ENCODE measurements at places on chromosomes 11 and 22. TPM values are rescaled to one million over a fixed set of nuclear protein-coding genes. Genes with fewer than 3 reads are reported as not detected.
A peak's percentile ranks its signal among the peaks of the same experiment; 100 is the strongest.

- no peak for DNase-seq
Observed at GRCh38 chr11:43579171-43579918, 101.2 kb upstream of the HSD17B12 start.

DNA sequence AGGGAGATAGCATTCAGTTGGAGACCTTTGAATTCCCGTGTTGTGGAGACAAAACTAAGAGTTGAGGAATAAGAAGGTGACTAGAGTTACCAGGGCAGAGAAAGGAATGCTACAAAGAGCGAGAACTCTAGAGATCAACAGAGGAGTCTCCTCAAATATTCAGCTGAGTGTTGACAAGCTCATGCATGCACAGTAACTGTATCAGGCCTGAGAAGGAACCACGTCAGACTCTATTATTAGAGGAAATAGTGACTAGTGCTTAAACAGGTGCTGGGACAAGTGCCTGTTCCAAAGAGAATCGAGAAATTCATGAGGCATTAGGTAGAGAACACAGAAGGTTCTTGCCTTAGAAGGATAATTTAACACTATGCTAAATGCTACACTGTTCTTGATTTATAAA, 333.8 kb upstream of the CHORDC1 start:
- DNase-seq: no peak

DNA sequence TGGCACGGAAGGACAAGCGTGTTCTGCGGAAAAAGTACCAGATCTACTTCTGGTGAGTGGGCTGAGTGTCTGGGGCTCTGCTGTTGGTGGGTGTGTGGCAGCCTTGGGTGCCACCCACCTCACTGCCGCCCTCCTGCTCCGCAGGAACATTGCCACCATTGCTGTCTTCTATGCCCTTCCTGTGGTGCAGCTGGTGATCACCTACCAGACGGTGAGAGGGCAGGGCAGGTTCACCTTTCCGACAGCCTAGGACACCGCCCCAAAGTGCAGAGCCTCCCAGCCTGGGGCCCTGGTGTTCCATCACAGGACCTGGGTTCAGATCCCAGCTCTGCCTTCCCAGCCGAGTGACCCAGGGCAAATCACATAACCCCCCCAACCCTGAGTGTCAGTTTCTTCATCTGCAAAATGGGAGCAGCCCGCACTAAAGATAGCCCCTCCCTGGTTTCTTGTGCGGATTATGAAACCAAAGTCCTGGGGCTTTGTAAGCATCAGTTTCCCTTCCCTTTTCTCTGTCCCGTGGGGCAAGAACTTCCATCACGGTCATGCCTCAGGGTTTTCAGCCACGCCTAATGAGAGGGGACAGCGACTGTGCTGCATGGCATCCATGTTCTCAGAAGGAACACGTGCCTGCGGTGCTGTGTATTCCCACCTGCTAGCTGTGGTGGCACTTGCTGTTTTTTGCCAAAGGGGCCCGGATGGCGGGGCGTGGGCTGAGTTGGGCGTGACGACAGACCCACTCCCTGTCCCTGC, 9.8 kb upstream of the TAGLN start:
- DNase-seq: peak; percentile 76

DNA sequence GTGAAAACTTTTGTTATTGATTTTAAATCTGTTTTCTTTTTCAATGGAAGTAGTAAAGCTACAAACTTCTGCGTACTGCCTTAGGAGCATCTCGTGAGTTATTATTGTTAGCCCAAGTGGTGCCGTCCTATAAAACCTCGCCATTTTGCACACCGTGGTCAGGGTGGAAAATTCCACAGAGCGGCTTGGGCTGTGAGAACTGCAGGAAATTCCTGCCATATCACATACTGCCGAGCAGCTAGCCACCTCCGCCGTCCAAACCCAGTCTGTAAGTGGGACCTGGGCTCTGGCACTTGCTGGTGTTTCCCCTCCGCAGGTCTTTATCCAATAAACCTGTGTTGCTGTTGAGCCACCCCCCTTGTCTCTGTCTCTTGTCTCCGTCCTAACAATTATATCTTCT, 88.0 kb upstream of the POU2AF2 start:
- no peak for DNase-seq

DNA sequence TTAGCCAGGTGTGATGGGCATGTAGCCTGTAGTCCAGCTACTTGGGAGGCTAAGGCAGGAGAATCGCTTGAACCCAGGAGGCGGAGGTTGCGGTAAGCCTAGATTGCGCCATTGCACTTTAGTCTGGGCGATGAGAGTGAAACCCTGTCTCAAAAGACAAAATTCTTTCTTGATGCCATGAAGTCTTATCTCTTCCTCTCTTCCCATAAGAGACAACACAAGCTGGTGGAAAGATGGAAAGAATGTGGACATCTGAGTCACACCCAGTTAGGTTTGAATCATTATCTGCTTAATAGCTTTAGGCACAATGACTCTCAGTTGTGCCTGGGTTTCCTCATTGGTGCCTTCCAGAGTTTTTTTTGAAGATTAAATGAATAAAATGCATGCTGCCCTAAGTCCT, 35.3 kb downstream of the KREMEN1 start:
- DNase-seq: no peak

DNA sequence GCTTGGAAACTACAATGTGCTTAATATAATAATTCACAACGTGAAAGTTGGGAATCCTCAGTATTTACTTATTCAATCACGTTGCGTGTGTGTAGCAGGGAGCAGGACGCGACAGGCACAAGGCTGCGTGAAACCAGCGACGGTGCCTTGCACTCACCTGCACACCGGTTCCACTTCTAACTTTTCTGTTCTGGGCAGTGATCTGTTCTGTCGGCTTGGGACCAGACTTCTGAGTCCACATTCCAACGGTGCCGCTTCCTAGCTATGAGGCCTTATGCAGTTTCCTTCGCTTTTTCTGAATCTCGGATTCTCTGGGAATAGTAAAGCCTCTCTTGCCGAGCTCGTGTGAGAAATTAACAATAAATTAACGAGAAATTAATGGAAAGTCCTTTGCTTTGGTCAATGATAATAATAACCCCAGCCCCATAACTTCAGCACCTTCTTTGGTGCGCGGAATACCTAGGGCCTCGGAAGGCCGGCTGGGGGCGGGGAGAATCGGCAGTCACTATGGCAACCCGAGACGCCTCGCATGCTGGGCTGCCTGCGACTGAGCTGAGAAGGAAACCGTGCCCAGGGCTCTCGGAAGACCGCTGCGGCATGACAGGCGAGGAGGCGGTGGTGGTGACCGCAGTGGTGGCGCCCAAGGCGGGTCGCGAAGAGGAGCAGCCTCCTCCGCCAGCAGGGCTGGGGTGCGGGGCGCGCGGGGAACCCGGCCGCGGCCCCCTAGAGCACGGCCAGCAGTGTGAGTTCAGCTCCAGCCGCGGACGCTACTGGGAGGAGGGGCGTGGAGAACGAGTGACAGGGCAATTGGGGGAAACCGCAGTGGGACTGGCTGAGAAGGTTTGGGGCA, at the start of gene C11orf97:
TSS of gene C11orf97 (plus strand) at position 530 of the 850 bp plus-strand sequence. CDS start at position 598, 68 bp downstream.
- peak; percentile 72 for DNase-seq

DNA sequence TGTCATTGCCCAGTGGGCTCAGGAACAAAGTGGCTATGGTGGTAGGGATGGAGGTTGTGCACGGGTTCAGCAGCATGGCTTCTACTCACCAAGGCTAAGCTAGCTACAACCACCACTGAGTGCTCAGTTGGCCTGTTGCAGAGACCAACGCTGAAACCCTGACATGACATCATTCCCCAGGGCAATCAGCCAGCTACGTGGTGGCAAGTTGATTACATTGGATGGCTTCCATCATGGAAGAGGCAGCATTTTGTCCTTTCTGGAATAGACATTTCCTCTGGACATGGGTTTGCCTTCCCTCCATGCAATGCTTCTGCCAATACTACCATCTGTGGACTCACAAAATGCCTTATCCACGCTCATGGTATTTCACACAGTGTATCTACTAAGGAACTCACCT, 634.3 kb downstream of the OPCML start:
- no peak for DNase-seq

GRCh38 chr11:118437208-118438125, 1.2 kb downstream of the KMT2A start:
- DNase-seq: peak; percentile 80

DNA sequence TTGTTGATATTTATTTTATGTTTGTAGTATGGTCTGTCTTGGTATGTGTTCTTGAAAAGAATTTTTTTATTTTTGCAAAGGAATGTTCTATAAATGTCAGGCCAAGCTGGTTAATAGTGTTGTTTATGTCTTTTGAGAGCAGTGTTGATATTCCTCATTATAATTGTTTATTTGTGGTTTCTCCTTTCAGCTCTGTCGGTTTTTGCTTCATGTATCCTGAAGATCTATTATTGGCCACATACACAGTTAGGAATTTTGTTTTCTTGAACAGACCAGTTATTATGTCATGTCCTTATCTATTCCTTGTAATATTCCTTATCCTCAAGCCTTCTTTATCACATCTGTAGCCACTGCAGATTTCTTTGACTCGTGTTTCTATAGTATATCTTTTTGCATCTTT, 56.5 kb downstream of the PDHX start:
- DNase-seq: no peak

GRCh38 chr11:8593935-8594909, at the start of gene STK33:
STK33 (minus strand) TSS chr11:8594228; CDS start chr11:8474905, 119,323 bp downstream.
- peak; percentile 71 for DNase-seq

GRCh38 chr11:106986261-106986660, 32.0 kb downstream of the GUCY1A2 start:
- no peak for DNase-seq

GRCh38 chr22:41351011-41351410, 30.7 kb upstream of the TEF start:
- no peak for DNase-seq

GRCh38 chr22:46636221-46637002, 16.2 kb downstream of the GRAMD4 start:
- DNase-seq: no peak

GRCh38 chr11:35796562-35796961, 134.0 kb downstream of the TRIM44 start:
- no peak for DNase-seq

- DNase-seq: no peak
Observed at GRCh38 chr11:64643920-64644646, 53.1 kb downstream of the SLC22A12 start.

- DNase-seq: no peak
Observed at GRCh38 chr11:76209375-76209972, 3.2 kb upstream of the WNT11 start.

GRCh38 chr11:111906680-111907079, 4.9 kb downstream of the CRYAB start:
- DNase-seq: no peak

DNA sequence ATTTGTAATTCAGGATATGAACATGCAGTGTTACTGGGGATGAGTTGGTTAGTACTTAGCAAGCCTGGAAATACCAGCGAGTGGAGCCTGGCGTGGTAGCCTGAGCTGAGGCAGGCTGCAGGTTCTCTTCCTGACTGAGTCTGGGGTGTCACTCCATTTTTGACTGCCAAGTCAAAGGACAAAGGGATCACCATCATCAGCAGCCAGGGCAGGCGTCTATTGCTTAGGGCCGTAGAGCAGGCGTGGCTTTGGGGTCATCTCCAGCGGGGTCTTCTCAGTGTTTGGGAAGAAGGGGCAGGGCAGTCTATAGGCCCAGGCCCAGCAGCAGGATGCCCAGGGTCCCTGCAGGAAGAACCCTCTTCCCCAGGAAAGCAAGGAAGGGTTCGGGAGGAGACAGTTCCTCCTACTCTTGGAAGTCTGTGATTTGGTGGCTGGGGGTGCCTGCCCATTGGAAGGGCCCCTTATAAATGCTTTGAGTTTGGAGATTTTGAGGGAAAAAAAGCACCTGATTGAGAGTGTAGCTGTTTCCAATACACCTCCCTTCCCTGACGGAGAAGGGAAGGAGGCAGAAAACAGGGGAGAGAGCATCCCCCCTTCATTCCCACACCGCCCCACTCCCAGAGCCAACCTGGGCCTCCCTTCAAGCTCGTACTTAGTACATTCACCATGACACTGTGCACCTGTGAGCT, 51.5 kb upstream of the SPATA19 start:
- peak; percentile 32 for DNase-seq

GRCh38 chr11:64892411-64892831, 14.0 kb upstream of the EHD1 start:
- no peak for DNase-seq

DNA sequence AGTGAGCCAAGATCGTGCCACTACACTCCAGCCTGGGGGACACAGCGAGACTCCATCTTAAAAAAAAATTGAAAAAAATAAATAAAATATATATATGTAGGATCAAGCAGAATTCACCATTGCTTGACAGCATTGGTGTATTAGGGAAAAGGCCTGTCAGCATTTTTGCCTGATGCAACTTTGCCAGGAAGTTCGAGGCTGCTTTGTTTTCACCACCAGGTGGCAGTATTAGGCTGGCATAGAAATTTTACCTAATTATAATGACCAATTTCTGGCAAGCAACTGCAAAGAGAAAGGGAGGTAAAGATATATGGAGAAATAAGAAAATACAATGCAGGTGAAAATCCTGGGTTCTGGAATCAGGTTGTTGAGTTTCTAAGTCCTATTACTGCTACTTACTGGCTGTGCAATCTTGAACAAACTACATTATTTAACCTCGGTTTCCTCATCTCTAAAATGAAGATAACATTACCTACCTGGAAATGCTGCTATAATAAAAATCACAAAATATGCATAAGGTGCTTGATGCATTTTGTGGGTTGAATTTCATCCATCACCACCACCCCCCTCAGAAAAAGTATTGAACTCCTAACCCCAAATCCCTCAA, 24.7 kb downstream of the LAYN start:
- DNase-seq: peak; percentile 78

GRCh38 chr11:23554002-23554401, 693.7 kb upstream of the CCDC179 start:
- DNase-seq: no peak

DNA sequence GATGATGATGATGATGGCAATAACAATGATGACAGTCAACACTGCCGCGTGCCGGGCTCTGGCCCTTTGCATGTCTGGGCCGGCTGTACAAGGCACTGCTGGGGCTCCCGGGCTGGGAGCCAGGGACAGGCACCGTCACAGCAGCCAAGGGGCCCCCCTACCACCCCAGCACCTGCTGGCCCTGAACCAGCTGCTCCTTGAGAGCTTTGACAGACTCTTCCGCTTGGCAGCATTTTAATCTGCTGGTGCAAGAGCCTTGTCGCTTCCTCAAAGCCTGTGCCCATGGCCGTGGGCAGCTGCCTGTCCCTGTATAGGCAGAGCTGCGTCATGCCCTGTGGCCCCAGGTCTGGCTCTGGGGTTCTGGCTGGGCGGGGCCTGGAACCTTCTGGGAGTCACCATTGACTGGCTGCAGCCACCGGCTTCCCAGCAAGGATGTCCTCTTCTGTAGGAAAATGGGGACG, 12.9 kb upstream of the MUC6 start:
- peak; percentile 61 for DNase-seq

The CECR2 gene
- 1.8 TPM for total RNA-seq

The OR5B21 gene
- not detected for total RNA-seq

The KREMEN1 gene
- total RNA-seq: 6.1 TPM

The SEPTIN3 gene
- 1.2 TPM for total RNA-seq

The MUC2 gene
- not detected for total RNA-seq

The DGKZ gene
- 22.5 TPM for total RNA-seq

The CAT gene
- 164 TPM for total RNA-seq

The TMPRSS13 gene
- not detected for total RNA-seq

The PPFIBP2 gene
- 11.6 TPM for total RNA-seq

The CCDC89 gene
- total RNA-seq: 1.4 TPM

The AMOTL1 gene
- total RNA-seq: 116 TPM

The IGHMBP2 gene
- 41.3 TPM for total RNA-seq

All from sigmoid colon (tissue), 7 donors.